Erythroblast (primary cell): ENCODE measurements at places on chromosomes 12 and 14.
A peak's percentile ranks its signal among the peaks of the same experiment; 100 is the strongest.

GRCh38 chr12:50557421-50557820, 52.6 kb downstream of the DIP2B start:
- no peak for DNase-seq

- no peak for DNase-seq
These were observed 189.4 kb downstream of the NRXN3 start for GRCh38 chr14:78359581-78359980.

DNA sequence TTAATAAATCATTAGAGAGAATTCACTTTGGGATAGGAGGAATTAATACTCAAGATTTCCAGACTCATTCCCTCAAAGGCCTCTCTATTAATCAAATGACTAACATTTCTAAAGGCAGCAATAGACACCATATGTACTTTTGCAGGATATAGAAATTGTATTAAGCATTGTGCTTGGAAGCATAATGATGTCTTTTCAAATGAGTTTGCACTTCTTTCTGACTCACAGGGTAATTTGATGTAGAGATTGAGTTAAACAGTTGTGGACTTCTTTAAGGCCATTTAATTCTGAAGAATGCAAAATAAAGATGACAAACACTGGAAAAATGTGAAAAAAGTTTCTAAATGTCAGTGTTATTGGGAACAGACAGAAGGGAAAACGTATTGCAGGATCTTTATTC, 63.4 kb upstream of the CSRP2 start:
- DNase-seq: no peak

GRCh38 chr12:45762185-45763110, 32.9 kb downstream of the ARID2 start:
- DNase-seq: peak; percentile 71
